ENCODE measurements at places on chromosomes 3 and 15.

DNA sequence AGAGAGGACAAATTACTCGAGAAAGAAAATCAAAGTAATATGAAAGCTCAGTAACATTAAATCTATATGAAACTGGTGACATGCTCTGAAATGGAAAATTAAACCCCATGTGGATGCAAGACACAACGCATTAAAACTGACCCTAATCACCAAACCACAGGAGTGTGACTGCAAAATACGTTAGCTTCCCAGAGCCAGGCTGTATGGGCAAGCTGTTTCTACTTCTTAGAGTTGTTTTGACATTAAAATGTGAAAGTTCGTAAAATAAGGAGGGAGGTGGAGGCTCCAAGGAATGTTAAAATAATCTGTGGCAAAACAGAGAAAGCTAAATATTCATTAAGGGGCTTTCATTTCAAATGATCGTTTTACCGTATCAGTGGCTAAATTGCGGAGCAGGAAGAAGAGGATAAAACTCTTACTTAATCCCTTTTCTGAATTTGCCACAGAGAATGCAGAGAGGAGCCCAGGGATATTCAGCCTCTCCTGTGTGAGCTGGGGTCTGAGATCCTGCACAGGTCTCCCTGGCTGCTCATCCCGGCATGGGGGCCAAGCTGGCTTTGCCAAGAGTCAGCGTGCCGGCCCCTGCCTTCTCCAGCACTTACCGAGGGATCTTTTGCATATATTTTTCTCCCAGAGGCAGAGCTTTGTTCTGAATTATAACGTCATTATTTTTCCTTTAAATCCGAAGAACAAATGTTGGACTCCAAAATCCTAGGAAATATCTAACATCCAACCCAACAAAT is 239.8 kb upstream of the THBS1 start:
- H3K36me3 ChIP-seq, result no peaks in the 10 kb centered on the region
- DNase-seq, result no peak
- no peaks in the 10 kb centered on the region for H3K4me1 ChIP-seq
- H3K4me3 ChIP-seq, result no peak overlapping the region
- H3K27ac ChIP-seq, result no peak overlapping the region

DNA sequence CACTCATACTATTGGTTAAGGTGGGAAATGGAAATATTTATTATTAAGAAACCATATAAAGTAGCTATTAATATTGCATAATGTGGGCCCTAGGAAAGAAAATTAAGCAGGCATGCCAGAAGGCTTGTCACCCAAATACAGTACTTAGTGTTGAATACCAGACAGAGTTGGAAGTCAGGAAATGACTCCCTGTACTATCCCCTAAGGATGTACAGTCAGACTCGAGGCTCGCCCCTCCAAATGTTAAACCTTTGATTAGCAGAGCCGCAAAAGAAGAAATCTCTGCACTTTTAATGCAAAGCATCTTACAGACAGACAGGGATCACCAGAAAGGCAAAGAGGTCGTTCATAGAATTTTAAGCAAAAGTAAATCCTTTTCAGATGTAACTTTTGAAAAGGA is 11.3 kb upstream of the RBSN start:
- no peak for DNase-seq
- H3K4me3 ChIP-seq, result no peak overlapping the region
- no peak overlapping the region for H3K27ac ChIP-seq
- no peaks in the 10 kb centered on the region for H3K36me3 ChIP-seq

- H3K4me3 ChIP-seq, result no peak overlapping the region
- H3K4me1 ChIP-seq, result no peaks in the 10 kb centered on the region
- no peak for DNase-seq
- no peak overlapping the region for H3K27ac ChIP-seq
These were observed 63.0 kb downstream of the NCEH1 start for GRCh38 chr3:172647823-172648222.

GRCh38 chr15:66846031-66846430 is 144.0 kb downstream of the SMAD6 start:
- H3K4me1 ChIP-seq, result no peaks in the 10 kb centered on the region
- no peak for DNase-seq
- no peaks in the 10 kb centered on the region for H3K36me3 ChIP-seq
- H3K4me3 ChIP-seq, result no peak overlapping the region
- no peak overlapping the region for H3K27ac ChIP-seq
- H3K27me3 ChIP-seq, result peaks cover 15% of the 10 kb centered on the region

DNA sequence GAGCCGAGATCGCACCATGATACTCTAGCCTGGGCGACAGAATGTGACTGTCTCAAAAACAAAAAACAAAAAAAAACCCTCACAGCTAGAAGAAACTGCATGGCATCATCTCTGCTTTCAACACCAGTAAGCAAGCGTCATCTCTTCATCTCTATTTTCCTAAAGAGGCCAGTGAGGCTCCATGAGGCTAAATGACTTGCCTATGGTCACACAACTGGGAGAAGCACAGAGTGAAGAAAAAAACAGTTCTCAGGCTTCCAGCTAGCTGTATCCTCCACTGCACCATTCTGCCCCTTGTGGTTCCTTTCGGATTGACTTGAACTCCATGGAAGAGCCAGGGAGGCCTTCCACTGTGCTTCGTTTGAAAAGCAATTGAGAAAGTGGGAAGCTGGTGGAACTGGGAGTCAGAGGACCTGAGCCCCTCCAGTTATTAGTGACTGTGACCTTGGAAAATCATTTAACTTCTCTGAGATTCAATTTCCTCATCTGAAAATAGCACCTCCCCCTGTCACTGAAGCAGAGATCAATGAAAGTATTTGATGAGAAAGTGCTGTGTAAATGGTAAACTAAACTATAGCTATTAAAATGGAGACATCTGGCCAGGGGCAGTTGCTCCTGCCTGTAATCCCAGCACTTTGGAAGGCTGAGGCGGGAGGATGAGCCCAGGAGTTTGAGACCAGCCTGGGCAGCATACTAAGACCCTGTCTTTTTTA is 32.1 kb upstream of the DENND4A start:
- no peak overlapping the region for H3K27ac ChIP-seq
- H3K4me3 ChIP-seq, result no peak overlapping the region

All from effector memory CD4-positive, alpha-beta T cell (primary cell).